ENCODE measurements at places on chromosomes 7 and 10.

GRCh38 chr7:4610768-4611467 lies 71.2 kb upstream of the FOXK1 start:
- peak; percentile 32 for DNase-seq

DNA sequence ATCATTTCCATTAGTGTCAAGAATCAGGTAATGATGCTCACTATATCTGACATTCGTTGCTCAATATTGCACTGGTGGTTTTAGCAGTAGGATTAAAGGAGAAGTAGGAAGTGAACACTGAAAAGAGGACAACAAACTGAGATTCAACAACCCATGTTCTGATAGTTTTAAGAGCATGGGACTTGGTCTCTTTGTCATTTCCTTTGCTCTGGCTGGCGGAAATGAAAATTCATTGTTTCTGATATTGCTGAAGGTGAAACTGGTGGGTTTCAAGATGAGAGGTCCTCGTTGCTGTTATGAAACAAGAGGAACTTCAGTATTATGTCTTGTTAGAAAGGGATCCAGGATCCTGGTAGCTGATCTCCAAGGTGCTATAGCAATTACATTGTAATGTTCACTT lies 129.0 kb downstream of the DNAH11 start:
- no peak for DNase-seq

GRCh38 chr10:51521605-51522004 lies 177.8 kb downstream of the CSTF2T start:
- DNase-seq: no peak

- DNase-seq: no peak
Observed at GRCh38 chr7:30040938-30041337, 12.7 kb downstream of the PLEKHA8 start.

GRCh38 chr10:59901470-59901869 lies 4.9 kb downstream of the CCDC6 start:
- DNase-seq: no peak

DNA sequence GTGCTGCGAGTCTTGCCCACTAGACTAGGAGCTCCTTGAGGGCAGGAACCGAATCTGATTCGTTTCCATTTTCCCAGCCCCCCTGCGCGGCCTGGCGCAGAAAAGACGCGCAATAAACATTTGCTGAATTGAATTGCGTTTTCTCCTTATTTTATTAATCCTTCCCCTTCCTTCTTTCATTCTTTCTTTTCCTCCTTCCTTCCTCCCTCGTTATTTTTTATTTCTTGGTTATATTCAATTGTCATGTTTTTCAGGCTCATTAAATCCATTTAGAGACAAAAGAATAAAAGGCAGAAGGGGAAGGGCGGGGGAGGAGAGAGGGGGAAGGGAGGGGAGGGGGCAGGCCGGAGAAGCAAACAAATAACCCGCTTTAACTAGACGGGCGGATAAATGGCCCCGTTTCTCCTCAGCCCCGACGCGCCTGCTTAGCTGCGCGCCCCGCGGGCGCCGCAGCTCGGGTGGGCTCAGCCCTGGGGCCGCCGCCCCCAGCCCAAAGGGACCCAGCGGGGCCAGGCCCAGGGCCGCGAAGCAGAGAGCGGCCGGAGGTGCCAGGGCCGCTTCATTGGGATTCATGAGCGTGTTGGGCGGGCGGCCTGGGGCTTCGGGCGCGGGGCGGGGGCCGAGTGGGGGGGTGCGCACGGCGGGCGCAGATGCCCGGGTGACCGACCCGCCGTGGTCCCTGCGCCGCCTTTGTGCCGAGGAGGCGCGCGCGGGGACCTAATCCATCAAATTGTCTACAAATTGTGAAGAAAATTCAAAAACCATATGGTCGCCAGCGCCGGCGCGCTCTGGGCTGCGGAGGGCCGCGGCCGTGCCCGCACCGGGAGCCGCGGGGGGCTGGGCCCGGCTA lies 5.0 kb downstream of the LBX1 start:
- DNase-seq: no peak

DNA sequence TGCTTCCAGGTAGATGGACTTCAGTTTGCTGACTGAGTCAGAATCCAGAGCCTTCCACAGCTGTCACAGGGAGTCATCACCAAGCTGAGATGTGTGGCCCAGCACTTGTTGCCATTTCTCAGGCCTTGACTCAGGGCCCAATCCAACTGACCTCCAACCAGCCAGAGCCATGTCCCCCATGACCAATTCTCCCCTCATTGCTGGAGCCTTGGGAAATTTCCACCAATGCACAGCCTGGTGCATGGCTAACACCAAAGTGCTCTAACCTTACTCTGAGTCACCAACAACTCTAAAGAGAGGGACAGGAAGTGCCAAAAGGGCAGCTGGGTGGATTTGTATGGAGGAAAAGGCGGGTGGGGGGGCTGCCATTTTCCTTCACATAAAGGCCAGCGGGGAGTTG lies 13.4 kb upstream of the GLI3 start:
- no peak for DNase-seq

- no peak for DNase-seq
Observed at GRCh38 chr10:58266003-58266825, 1.5 kb downstream of the IPMK start.

DNA sequence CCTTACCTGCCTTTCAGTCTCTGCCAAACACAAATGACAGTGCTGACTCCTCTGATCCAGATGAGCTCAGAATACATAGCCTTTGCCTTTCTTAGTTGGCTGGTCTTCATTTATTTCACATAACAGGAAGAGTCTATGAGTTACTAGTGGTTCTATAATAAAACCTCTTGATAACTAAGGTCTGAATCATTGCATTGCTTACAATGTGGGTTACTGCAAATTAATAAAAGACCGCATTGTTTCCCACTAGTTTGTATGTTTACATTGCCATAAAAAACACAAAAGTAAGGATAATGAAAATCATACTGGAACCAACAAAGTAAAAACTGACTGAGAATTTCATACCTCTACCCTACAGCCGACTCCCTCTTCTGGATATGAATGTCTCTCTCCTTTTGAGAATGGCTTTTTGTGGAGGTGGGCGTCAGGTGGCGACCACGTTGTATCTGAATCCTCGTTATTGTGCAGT lies 62.0 kb upstream of the AKR1E2 start:
- no peak for DNase-seq

GRCh38 chr10:132524443-132525285 lies 12.9 kb upstream of the INPP5A start:
- no peak for DNase-seq

DNA sequence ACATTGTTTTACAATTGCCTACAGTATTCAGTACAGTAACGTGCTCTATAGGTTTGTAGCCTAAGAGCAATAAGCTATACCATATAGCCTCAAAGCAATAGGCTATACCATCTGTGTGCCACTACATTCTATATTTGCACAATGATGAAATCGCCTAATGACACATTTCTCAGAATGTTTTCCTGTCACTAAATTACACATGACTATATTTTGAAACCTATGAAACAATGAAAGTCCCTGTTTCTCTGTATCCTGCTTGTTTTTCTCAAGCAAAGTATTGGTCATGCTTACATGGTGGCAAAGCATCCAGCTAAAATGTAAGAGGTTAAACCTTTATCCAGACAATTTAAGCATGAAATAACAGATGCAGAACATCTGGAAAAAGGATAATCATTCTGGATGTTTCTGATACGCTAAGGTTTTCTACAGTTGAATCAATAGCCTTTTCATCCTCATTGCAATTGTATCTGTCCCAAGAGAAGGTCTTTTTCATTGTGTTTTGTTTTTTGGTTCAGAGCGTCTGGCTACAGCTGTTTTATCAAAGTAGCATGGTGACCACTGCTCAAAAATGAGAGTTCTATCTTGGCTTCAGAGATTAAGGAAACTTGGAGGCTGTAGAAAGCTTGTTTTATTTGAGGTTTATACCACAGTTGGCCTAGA lies 81.7 kb downstream of the CSTF2T start:
- no peak for DNase-seq

- no peak for DNase-seq
Observed at GRCh38 chr7:87375662-87376435, 30.4 kb downstream of the CROT start.

DNA sequence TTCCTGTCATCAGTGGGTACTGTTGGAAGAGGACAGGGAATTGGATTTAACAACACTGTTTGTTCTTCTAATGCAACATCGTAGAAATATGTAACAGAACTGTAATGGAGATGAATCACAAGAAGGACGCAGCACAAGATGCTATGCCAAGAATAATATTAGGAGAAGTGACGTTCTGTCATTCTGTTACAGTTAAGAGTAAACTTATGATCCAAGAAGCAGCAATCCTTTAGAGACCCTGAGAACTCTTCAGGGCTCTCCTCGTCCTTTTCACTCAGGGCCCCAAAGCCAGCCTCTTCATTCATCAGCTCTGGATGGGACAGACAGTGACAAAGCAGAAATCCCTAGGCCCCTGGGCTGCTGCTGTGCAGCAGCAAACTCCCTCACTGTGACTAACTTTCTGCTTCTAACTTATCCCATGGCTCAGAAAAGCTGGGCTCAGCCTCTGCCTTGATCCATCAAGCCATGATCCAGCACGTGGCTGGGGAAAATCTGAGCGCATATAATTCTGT lies 8.7 kb upstream of the IL6 start:
- DNase-seq: no peak

DNA sequence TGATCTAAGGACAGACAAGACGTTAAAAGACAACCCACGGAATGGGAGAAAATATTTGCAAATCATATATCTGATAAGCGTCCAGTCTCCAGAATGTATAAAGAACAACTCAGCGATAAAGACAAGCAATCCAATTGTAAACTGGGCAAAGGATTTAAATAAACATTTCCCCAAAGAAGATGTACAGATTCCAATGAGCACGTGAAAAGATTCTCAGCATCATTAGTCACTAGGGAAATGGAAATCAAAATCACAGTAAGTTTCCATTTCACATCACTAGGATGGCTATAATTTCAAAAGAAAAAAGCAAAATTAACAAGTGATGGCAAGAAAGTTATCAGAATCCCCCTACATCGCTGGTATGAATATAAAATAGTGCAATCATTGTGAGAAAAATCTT lies 316.1 kb downstream of the SFMBT2 start:
- DNase-seq: no peak

DNA sequence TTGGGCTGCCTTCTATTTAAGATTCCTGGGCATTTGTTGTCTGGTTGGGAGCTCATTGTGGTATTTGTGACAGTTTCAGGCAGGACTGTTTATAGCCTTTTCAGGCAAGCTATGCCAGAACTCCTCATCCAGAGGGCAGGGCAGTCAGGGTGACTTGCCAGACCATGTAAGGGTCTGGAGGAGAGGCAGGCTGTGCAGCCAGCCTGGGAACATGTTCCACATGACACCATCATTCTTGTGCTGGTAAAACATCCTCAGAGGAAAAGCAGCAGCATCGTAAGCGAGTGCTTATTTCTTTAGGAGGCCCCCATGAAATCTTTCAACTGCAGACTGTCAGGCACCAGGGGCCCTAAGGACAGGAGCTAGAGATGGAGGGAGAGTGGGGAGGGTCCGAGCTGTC lies 44.0 kb upstream of the SORBS1 start:
- no peak for DNase-seq

GRCh38 chr7:104956753-104957450 lies 57.1 kb upstream of the KMT2E start:
- no peak for DNase-seq

DNA sequence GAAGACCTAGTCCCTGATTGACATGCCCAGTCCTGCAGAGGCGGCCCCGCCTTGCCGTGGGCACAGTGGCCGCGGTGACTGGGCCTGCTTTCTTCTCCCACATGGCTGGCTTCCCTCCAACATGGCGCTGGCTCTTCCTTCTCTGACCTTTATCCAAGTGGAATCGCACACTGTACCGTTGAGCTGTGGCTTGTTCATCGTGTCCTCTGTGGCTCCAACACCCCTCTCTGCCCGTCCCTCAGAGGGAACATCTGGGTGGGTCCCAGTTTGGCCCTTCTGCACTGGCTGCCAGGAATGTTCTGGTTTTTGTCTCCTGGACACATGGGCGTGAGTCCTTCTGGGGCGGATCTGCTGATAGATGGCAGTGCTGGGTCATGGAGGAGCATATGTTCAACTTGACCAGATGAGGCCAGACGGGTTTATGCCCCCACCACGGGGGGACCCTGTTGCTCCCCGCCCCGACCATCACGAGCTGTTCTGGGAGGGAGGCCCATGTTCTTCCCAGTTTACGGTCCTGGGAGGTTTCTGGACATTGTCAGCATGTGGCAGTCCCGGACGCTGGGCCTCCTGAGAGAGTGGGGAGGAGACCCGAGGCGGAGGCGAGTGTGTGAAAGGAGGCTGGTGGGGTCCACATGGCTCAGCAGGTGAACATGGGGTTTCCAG lies 63.5 kb downstream of the LHPP start:
- no peak for DNase-seq

DNA sequence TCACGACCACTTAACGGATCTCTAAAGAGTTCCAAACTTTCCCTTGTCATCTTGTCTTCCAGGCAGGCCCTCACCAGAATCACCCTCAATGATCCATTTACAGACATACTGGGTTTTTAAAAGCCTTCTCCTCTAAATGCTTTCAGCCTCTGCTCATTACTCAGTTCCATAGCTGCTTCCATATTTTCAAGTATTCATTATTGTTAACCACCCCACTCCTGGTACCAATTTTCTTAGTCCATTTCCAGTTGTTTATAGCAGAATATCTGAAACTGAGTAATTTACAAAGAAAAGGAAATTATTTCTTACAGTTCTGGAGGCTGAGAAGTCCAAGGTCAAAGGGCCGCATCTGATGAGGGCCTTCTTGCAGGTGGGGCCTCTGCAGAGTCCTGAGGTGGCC lies 56.5 kb upstream of the NKX6-2 start:
- DNase-seq: no peak

GRCh38 chr7:87475359-87476178 lies at the start of gene ABCB4:
Gene ABCB4, minus strand, starts transcription at chr7:87475680. Its CDS starts 215 bp downstream, at chr7:87475465.
- DNase-seq: no peak

DNA sequence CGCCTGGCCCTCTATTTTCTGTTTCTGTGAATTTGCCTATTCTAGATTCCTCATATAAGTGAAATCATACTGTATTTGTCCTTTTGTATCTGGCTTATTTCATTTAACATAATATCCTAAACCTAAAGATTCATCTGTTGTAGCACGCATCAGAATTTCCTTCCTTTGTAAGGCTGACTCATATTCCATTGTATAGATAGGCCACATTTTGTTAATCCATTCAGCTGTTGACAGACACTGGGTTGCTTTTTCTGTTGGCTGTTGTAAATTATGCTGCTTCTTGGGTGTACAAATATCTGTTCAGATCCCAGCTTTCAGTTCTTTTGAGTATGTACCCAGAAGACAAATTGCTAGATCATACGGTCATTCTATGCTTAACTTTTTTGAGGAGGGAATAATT lies 28.8 kb upstream of the CUL1 start:
- DNase-seq: no peak

DNA sequence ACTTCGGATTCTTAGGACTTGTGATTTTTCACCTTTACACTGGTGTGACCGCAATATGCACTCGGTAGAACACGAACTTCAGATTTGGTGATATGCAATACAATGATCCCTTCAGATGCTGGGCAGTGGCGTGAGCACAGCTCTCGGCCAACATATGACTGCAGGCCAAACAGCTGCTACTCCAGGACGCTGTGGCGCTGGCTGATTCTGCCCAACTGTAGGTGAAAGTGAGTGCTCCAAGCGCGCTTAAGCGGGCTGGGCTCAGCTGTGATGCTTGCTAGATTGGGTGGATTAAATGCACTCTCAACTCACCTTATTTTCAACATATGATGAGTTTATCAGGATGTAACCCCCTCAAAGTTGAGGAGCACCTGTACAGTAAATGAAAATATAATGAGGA lies 137.6 kb upstream of the RET start:
- no peak for DNase-seq
